ENCODE measurements at places on chromosomes 1 and 21. TPM values are rescaled to one million over a fixed set of nuclear protein-coding genes. Genes with fewer than 3 reads are reported as not detected.

DNA sequence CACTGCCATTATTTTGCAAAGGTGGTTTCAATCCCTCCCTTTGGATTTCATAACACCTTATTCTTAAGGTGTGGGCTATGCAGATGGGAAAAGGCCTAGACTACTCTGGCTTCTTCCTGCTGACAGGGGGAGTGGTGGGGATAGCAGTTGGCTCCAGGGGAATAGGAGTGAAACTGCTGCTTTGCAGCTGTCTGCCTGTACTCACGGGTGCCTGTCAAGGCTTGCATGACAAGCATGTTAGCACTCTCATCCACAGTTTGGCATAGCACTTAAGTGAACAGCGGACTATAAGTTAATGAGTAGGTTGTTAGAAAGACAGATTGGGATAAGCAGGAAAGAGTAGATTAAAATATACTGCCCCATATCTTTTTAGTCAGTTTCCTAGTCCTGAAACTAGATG is 287.5 kb upstream of the DAB1 start:
- no peak overlapping the region for H3K27ac ChIP-seq
- H3K36me3 ChIP-seq, result no peaks in the 10 kb centered on the region
- H3K4me1 ChIP-seq, result no peaks in the 10 kb centered on the region

Gene PLA2G5
- total RNA-seq, result 58.1 TPM

DNA sequence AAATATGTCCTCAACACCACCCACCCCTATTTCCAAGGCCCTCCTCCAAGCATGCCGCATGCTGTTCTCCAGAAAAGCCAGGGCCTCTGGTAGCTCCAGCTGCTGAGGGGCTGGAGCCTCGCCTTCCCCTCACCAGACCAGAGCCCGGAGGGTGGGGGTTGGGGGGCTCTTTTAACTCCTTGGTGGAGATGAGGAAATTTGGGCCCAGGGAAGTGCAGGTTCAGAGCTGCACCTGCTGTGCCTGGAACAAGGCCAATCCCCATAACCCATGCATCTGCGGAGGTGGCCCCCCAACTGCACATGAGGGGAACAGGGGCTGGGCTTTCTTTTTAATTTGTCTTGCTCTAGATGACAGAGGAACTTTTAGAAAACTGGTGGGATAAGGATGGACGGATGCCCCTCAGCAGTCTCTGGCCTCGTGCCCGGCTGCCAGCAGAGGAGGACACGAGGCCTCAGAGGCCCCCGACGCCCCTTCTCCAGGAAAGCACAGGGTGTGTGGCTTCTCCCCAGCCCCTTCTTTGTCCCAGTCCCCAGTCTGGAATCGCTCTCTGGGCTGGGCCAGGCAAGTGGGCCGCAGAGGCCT is 550 bp upstream of the SELENON start:
- peaks cover 28% of the 10 kb centered on the region for H3K4me1 ChIP-seq
- no peaks in the 10 kb centered on the region for H3K27me3 ChIP-seq
- H3K36me3 ChIP-seq, result no peaks in the 10 kb centered on the region
- H3K27ac ChIP-seq, result peak overlapping the region; percentile 87
- DNase-seq, result no peak
- peak overlapping the region; percentile 68 for H3K4me3 ChIP-seq

GRCh38 chr1:111976332-111976731 is 13.1 kb downstream of the KCND3 start:
- no peaks in the 10 kb centered on the region for H3K4me1 ChIP-seq
- H3K27me3 ChIP-seq, result peaks cover 6% of the 10 kb centered on the region
- H3K4me3 ChIP-seq, result no peak overlapping the region
- no peak for DNase-seq
- no peak overlapping the region for H3K27ac ChIP-seq
- H3K36me3 ChIP-seq, result peaks cover 13% of the 10 kb centered on the region

- peaks cover 100% of the 10 kb centered on the region for H3K36me3 ChIP-seq
- H3K27ac ChIP-seq, result no peak overlapping the region
- no peak overlapping the region for H3K4me3 ChIP-seq
- H3K4me1 ChIP-seq, result no peaks in the 10 kb centered on the region
Observed at GRCh38 chr1:147292012-147292411, 49.5 kb downstream of the CHD1L start.

Gene SMIM11
- 7.7 TPM for total RNA-seq

Gene SLC30A2
- total RNA-seq, result 9.7 TPM

Gene TRIM58
- 0.33 TPM for total RNA-seq

DNA sequence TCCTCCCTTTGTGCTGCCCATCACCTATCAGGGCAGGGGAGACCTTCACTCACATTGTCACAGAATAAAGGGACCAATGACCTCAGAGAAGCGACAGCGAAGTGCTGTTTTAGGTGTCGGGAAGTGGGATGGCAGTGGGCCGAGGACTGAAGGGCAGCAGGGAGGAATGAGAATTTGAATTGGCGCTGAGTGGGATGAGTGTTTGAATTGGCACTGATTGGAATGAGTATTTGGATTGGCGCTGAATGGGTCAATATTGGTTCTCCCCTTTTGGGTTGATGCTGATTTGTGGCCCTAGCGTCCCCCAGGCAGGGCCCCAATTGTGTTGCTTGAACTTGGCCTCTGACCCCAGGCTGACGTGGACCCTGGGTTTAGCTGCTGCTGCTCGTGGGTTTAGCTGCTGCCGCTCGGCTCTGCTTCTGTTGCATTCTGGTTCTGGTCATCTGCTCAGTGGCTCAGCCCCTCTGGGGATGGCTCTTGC is 12.4 kb upstream of the UMODL1 start:
- peaks cover 7% of the 10 kb centered on the region for H3K4me1 ChIP-seq
- no peaks in the 10 kb centered on the region for H3K36me3 ChIP-seq
- H3K4me3 ChIP-seq, result no peak overlapping the region
- H3K27me3 ChIP-seq, result peaks cover 15% of the 10 kb centered on the region
